Astrocyte of the spinal cord (primary cell): ENCODE measurements at places on chromosomes 2 and 18.

DNA sequence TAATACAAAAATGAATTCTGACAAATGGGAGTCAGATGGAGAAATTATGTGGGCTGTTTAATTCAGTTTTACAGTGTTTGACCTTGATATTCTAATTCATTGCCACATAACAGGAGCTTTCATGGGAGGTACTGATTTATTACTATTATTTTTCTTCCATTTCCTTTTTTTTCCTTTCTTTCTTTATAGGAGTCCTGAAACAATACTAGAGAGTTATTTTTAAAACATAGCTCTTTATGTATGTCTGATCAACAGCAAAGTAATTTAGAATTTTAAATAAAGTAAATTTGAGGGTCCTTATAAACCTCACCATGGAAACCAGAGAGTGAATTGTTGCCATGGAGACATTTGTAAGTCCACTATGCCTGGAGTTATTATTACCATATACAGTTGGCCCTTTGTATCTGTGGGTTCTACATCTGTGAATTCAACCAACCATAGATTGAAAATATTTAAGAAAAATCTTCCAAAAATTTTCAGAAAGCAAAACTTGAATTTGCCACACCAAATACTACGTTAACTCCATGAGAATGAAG lies 40.9 kb upstream of the PPP4R1 start:
- DNase-seq, result no peak

DNA sequence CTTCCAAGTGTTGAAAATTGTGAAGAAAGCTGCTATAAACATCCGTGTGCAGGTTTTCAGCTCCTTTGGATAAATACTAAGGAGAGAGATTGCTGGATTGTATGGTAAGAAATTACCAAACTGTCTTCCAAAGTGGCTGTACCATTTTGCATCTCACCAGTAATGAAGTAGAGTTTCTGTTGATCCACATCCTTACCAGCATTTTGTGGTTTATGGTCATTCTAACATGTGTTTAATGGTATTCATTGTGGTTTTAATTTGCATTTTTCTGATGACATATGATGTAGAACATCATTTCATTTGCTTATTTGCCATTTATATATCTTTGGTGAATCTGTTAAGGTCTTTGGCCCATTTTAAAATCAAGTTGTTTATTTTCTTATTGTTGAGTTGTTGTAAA lies 260.7 kb downstream of the SPAG16 start:
- peak; percentile 7 for DNase-seq

DNA sequence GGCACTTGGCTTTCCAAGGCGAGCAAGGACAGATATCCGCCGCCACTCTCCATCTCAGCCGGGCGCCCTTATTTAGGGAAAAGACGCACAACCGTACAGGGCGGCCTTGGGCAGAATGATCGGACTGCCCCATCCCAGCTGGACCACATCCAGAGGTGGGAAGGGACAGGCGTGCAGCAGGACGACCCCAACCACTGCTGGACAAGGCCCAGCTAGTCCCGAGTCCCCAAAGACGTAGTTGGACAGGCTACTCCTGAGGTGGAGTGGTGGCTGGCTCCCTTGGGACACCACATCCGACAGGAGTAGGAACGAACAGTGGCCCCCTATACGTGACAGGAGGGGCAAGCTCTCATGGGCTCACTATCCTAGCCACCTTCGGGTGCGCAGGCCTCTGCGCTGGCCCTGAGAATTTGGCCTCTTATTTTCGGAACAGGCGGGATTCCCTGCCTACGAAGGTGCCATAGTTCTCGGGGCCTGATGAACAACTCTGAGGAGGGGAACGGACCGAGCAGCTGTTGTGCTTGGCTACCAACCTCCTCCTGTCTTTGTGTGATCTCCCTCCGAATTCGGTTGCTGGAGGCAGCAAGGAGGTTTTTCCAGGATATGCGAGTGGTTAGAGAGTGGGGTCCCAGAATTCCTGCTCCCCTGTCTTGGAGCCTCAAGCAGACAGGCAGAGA lies 2.3 kb downstream of the FEV start:
- no peak for DNase-seq

- no peak for DNase-seq
Measured at GRCh38 chr18:48889115-48889941, 61.4 kb downstream of the SMAD7 start.

- no peak for DNase-seq
Measured at GRCh38 chr18:40243607-40244006, 1711.4 kb upstream of the PIK3C3 start.

- DNase-seq, result no peak
Measured at GRCh38 chr18:74996055-74996454, 212.9 kb downstream of the PTGR3 start.

GRCh38 chr2:46196871-46197462 lies 100.2 kb upstream of the EPAS1 start:
- no peak for DNase-seq

GRCh38 chr2:112152476-112153178 lies 14.4 kb downstream of the FBLN7 start:
- DNase-seq, result no peak

- no peak for DNase-seq
Measured at GRCh38 chr18:46273861-46274260, 169.7 kb downstream of the HAUS1 start.

GRCh38 chr2:182942756-182943155 lies 76.3 kb upstream of the FRZB start:
- DNase-seq, result no peak

GRCh38 chr2:2747797-2748301 lies 416.8 kb upstream of the MYT1L start:
- no peak for DNase-seq

DNA sequence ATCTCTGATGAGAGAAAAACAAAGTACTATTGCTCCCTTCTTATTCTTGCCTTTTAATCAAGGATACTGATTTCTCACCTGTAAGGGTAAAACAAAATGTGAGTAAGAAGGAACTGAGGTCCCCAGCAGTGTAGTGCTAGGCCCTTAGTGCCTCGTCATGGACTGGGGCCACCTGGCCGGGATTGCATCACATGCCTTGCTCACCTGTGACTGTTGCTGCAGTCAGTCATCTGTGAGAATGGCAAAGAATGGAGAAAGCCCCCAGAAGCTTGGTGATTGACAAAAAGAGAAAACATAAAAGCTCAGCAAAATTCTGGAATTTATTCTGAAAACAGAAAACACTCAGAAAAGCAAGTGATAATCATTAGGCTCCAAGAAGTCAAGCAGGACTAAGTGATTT lies 63.4 kb downstream of the SPATS2L start:
- no peak for DNase-seq

DNA sequence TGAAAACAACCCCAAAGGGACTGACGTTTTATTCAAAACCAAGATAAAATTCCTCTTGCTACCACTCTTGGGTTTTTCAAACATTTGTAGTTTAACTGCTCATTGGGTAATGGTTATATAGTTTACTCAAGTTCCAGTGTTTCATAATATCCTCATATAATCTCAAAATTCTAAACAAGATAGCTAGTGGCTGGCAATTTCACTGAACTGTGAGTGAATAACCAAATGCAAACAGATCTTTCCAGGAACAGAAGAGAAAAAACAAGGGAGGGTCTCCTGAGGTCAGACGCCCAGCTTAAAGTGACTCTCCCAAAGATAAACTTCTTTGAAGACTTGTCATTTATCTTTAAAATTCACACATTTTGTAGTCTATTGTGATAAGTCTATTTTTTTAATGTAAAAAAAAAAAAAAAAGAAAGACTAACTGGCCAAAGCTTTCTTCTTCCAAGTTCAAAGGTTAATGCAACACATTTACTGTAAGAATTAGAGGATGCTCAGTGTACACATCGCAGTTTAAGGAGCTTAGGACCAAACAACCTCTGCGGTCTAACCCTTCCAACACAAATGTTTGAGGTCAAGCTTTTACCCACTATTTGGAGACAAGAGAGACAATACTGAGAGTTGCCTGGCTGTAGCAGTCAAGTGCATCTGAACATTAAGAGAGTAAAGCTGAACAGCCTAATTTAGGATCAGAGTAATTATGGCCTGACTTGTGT lies 26.6 kb downstream of the LPIN2 start:
- DNase-seq, result no peak

DNA sequence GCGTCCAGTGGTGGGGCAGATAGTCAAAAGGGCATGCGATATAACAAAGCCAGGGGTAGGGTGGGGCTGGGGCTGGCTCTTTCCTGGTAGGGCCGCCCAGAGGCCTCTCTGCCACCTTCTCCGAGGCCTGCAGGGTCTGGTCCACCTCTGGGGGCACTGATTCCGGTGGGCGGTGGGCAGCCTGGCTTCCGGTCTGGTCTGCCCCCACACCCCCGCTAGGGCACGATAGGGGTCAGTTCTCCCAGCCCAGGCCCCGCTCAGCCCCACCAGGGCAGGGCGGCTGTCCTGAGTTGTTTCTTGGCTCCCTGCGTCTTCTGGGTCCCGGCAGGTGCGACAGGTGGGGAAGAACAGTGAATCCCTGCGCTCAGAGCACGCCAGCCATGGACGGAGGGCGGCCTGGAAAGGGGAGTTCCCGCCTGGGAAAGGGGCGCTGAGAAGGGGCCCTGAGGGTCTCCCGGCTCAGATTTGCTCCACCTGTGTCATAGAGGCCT lies 707 bp upstream of the ERFE start:
- DNase-seq, result no peak

- DNase-seq, result no peak
Measured at GRCh38 chr2:180715044-180715443, 265.4 kb upstream of the UBE2E3 start.
